Cortex of kidney (tissue), 1 donor: ENCODE measurements at places on chromosomes 6 and 20.

DNA sequence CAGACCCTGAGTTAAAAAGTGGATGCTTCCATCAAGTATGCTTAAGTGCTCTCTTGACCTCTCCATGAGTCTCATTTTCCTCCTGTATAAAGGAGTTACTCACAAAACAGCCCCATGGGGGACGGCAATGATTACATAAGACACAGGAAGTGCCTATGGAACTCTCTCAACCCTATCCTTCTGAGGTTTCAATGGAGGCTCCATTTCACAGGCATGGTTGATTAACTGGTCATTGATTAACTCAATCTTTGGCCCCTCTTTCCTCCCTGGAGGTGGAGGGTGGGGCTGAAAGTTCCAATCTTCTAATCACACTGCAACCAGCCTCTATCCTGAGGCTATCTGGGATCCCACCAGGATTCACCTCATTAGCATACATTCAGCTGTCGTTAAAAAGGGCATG lies 29.3 kb downstream of the CST8 start:
- DNase-seq, result no peak

DNA sequence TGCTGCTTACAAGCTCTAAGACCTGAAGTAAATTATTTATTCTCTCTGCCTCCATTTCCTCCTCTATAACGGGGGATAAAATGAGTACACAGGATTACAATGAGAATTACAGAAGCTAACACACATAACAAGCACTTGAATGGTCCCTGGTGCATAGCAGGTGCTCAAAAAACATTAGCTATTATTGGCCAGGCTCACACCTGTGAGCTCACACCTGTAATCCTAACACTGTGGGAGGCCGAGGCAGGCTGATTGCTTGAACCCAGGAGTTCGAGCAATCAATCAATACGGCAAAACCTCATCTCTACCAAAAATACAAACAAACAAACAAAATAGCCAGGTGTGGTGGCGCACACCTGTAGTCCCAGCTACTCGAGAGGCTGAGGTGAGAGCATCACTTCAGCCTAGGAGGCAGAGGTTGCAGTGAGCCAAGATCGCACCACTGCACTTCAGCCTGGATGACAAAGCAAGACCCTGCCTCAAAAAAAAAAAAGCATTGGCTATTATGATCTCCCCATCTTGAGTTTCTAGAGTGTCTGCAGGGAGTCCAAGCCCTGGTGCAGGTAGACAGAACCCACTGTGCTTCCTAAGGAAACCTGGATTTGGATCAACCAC lies 68.1 kb downstream of the PREX1 start:
- no peak for DNase-seq

- DNase-seq, result no peak
Measured at GRCh38 chr20:1674990-1675780, 17.6 kb upstream of the SIRPG start.

DNA sequence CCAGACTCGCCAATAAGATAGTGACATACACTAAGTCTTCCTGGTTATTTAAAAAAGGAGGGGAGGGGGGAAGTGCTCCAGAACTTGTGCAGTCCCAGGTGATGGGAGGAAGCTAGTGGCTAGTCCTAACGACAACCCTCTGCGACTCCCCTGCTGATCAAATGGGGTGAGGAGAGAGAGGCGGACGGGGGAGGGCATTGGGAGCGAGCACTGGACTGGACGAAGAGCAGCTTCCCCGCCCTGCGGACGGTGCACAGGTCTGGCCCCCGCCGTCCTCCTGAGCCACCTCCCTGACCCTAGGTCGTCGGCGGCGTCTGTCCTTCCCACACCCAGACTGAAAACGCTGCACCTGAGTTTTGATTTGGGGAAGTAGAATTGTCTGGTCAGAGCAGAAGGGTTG lies 2.2 kb upstream of the OLIG3 start:
- DNase-seq, result no peak

DNA sequence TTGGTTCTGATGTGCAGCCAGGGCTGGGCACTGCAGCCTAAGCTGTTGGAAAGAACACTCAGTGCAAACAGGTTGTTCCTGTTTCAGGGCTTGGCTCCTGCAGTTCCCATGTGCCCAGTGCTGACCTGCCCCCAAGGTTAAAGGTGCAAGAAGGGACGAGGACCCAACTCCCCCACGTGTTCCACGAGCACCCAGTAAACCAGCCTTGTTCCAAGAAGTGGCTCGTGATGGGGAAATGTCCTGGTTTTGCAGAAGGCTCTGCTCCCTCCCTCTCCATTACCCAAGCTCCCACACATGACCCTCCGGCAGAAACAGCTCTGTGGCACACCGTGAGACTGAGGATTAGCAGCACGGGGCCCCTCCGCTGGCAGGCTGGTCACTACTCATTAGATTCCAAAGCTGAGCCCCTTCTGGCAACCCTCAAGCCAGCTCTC lies 9.4 kb downstream of the ACSS1 start:
- no peak for DNase-seq

- no peak for DNase-seq
Measured at GRCh38 chr20:38697306-38697705, 27.0 kb upstream of the SLC32A1 start.

GRCh38 chr6:38648629-38649028 lies 8.9 kb upstream of the BTBD9 start:
- no peak for DNase-seq

GRCh38 chr6:151499551-151499950 lies 5.7 kb downstream of the CCDC170 start:
- no peak for DNase-seq
